ENCODE measurements at places on chromosomes 12 and 14. TPM values are rescaled to one million over a fixed set of nuclear protein-coding genes. Genes with fewer than 3 reads are reported as not detected.

The NRIP2 gene
- not detected for polyA plus RNA-seq

The BEST3 gene
- polyA plus RNA-seq = 0.06 TPM

The DHRS2 gene
- 0.16 TPM for polyA plus RNA-seq

The GYS2 gene
- not detected for polyA plus RNA-seq

The METTL3 gene
- 37.4 TPM for polyA plus RNA-seq

Data from foreskin keratinocyte (primary cell).